ENCODE measurements at places on chromosomes 13 and 19.
A peak's percentile ranks its signal among the peaks of the same experiment; 100 is the strongest.

DNA sequence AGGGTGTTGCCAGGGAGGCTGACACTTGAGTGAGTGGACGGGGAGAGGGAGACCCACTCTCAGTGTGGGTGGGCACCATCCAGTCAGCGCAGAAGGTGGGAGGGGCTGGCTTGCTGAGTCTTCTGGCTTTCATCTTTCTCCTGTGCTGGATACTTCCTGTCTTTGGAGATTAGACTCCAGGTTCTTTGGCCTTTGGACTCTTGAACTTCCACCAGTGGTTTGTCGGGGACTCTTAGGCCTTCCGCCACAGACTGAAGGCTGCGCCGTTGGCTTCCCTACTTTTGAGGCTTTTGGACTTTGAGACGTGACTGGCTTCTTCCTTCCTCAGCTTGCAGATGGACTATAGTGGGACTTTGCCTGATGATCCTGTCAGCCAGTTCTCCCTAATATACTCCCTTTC, 4.3 kb upstream of the LENG8 start:
- DNase-seq, result no peak

DNA sequence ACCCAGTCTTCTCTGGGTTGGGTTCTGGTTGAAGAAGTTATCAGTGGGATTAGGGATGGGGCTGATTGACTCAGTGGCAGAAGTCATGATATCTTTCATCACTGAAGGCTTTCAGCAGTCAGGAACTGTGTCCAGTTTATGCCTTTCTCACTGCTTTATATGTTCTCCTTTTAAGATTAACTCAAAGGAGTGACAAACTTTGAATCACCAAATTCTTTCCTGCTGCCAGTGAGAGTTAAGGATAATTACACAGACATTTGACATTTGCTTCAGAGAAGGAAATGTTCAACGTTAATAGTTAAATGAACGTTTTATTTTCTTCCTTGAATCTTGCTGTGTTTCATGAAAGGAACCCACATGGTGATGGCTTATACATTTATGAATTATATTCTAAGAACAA, 41.0 kb upstream of the CNMD start:
- no peak for DNase-seq

DNA sequence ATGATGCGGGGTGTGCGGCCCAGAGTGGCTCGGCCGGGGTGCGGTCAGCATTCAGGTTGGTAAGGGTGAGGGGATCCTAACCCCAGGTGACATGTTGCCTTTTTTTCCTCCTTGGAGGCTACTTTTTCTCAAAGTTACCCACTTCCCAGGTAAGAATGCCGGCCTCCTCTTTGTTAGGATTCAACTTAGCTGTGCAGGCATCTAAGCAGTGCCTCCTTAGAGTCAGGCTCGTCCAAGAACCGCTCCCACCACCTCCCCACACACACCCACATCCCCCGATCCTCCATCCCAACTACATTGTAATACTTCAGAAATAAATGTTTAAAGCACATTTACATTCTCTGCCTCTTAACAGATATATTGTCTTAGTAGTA, 733 bp upstream of the ENOX1 start:
- DNase-seq, result no peak

- no peak for DNase-seq
Measured at GRCh38 chr13:66489586-66489985, 740.5 kb downstream of the PCDH9 start.

- no peak for DNase-seq
Measured at GRCh38 chr13:46881621-46882020, 15.2 kb downstream of the HTR2A start.

DNA sequence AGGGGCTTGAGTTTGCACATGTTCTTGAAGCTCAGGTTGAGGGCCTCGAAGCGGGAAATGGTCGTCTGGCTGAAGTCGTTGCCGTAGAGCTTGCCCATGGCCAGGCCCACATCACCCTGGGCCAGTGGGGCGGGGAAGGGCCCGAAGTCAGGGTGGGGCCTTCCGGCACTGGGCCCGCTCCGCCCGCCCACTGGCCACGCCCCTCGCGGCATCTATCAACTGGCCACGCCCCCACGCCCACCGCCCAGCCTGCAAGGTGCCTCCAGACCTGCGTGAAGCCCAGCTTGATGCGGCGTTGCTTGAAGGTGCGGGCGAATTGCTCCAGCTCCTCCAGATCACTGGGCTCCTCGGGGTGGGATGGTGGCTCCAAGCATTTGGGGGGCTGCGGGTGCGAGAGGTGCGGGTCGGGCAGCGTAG, 19.9 kb downstream of the ZNF574 start:
- DNase-seq, result no peak

DNA sequence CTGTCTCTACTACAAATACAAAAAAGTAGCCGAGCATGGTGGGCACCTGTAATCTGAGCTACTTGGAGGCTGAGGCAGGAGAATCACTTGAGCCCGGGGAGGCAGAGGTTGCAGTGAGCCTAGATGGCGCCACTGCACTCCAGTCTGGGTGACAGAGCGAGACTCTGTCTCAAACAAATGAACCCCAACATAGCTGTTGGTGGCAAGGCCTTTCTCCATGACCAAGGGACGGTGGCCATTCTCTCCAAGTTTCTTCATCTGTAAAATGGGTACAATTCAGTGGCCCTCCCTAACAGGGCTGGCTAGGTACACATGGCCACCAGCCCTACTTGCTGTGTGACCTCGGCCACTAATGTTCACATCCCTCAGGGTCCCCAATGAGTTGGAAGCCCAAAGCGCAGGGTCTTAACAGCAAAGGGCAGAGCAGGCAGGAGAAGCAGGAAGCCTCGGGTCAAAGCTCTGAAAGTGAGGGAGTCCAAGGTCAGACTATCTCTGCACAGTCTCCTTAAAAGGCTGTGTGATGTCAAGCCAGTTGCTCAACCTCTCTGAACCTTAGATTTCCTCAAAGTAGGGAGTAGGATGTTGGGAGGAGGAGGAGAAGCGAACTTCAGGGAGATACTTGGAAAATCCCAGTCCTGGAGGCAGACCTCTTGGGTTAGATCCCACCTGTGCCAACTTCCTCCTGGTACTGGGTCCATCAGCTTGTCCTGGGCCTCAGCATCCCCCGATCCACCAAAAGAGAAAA, 2.7 kb downstream of the JUND start:
- DNase-seq, result no peak

- peak; percentile 61 for DNase-seq
Measured at GRCh38 chr19:40663695-40664692, 26.5 kb downstream of the NUMBL start.

DNA sequence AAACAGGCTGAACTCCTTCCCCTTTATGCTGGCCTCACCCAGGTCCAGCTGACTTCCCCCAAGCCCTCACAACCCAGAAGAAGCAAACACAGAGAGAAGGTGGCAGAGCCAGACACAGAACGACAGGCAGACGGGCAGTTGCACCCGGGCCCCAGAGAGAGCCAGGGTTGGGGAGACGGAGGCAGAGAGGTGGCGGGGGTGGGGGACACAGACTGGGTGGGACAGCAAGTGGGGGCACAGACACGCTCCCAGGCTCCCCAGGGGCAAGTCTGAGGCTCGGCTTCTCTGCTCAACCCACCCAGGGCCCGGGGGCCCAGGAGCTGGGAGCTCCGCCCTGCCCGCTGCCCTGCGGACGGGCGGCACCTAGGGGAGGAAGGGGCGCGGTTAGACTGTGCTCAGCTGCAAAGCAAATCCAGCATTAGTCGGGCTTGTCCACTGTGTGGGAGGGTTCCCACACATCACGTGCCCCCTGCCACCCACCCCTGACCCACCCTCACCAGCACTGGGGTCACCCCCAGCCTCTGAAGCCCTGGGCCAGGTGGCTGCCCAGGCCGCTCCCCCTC, 31.3 kb upstream of the ASF1B start:
- DNase-seq, result no peak

DNA sequence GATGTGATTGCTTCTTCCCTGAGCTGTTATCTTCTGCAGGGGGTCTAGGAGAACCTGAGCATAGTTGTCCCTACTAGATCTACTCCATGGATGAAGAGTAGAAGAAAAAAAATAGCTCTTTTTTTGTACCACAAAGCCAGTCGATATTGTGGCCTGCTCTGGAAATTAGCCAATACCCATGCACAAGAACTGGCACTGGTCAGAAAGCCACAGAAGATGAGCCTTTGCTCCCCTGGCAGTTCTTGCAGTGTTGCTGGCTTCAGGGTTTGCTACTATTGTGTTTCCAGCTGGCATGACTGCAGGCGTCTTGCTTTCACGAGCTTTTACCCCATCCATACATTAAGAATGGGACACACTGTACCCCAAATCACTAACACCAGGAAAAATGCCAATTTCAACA, 547.7 kb upstream of the KLF12 start:
- DNase-seq, result no peak

GRCh38 chr19:55494172-55494761, 6.0 kb downstream of the SSC5D start:
- DNase-seq, result peak; percentile 91

DNA sequence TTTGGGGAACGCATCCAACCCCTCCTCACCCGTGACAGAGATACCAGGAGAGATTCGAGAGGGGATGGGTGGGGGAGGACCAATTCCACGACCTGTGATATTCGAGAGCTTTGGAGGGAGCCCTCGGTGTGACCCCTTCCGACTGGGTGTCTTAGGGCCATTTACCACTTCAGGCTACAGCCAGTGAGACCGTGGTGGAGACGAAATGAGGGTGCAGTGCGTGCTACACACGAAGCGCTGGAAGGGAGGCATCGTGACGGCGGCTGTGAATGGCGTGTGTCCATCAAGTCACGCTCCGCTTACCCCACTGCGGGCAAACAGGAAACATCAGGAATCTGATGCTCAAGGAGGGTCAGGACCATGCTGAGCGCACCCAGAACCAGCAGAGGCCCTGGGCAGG, 10.4 kb downstream of the CTU1 start:
- DNase-seq, result no peak

DNA sequence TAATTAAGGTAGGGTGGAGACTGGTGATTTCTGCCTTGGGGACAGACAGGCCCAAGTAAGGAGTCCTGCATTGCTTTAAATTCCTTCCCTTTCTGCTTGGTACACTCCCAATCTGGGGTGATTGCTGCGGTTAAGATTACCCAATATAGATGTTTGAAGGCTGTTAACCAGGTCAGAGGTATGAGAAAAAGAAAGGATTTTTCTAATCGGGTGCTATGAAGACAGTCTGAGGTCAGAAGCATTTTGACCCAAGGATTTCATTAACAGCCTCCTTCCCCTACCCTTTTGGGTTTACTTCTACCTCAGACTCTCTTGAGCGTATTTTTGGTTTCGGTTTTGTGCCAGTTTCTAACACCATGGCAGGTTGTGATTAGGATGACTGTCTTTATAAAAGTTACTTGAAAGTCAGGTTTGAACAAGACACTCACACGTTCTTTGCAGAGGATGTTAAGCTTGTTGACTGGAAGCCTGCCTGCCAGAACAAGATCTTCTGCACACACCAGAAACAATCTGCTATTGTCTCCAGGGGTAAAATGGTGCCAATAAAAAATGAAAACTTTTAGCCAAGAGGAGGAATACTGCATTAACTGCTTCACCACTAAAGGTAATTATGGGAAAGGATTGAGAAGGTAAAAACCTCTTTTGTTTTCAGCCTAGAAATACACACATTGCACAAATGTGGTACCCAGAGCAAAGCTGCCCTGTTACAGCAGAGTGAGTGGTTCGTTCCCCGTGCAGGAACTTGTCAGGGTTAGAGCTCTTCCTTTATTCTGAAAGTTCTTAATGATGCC, 108.8 kb downstream of the NDFIP2 start:
- DNase-seq, result peak; percentile 51

Data from fibroblast of mammary gland (primary cell).